ENCODE measurements at places on chromosomes 16 and 17.

DNA sequence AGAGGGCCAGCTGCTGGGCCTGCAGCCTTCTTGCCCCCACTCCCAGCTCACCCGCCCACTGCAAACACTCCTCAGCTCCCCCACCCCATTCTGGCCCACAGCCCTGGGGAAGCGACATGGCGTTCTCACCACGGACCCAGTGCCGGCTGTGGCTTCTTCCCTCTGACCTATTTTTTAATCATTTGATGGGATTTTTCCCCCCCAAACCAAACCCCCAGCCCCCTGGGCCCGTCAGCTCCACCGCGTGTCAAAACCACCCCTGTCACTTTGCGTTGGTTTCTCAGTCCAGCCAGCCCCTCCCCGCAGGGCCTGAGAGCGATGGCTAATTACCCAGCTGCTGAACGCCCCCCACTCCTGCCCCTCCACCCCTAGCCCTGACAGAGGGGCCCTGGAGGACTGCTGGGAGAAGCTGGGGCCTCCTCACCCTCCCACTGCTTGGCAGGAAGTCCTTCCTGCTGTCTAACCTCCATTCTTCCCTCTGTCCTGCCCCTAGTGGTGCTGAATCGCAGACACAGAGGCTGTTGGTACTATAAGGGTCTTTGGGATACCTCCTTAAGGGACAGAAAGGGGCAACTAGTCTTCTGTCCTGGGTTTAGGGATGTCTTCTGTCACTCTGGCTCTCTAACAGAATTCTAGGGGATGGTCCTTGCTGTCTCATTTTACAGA lies 7.5 kb upstream of the TBX21 start:
- DNase-seq: no peak

GRCh38 chr16:85381738-85382592 lies 231.2 kb upstream of the GSE1 start:
- no peak for DNase-seq

GRCh38 chr17:66678061-66678460 lies 156.9 kb upstream of the CACNG5 start:
- DNase-seq: no peak

GRCh38 chr16:3863587-3863986 lies 16.9 kb downstream of the CREBBP start:
- no peak for DNase-seq

DNA sequence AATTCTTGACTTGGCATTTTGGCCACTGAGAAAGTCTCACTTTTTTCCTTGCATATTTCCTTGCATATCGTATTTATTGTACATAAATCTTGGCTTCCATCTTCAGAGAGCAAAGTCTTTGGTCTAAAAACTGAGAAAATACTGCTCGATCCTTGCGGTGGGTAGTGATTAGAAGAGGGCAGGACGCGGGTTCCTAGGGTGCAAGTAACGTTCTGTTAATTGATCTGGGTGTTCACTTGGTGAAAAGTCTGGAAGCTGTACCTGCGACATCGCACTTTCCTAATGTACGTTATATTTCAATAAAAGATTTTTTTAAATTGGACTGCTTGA lies 758 bp upstream of the UBALD2 start:
- DNase-seq: no peak

DNA sequence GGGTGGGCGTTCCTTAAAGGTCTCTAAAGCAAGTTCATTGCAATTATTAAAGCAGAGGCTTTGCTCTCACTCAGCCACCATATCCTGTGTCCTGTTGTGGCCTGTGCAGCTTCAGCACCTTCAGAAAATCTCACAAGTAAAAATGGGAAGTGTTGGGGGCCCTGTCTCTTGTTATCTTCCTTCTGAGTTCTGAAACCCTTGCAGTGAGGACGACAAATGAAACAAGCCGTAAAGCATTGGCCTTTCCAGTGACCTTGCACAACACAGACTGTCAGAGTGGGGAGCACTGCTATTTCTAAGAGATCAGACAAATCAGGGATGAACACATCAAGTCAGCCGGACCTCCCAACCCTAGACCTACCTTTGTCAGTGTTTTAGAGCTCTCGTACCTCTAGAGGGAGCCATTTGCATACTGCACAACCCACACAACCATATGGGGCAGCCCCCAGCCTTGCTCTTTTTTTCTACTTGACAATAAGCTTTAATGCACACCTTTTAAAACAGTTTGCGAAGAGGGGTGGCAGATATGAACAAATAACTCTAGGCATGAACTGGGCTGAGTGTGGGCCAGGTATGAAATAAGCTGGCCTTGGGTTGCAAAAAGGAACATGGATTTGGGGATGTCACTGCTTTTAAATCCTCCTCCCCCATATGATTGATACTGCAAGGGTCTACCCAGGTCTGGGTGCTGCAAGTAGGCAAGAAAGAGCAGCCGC lies 89.8 kb downstream of the KATNIP start:
- DNase-seq: no peak

DNA sequence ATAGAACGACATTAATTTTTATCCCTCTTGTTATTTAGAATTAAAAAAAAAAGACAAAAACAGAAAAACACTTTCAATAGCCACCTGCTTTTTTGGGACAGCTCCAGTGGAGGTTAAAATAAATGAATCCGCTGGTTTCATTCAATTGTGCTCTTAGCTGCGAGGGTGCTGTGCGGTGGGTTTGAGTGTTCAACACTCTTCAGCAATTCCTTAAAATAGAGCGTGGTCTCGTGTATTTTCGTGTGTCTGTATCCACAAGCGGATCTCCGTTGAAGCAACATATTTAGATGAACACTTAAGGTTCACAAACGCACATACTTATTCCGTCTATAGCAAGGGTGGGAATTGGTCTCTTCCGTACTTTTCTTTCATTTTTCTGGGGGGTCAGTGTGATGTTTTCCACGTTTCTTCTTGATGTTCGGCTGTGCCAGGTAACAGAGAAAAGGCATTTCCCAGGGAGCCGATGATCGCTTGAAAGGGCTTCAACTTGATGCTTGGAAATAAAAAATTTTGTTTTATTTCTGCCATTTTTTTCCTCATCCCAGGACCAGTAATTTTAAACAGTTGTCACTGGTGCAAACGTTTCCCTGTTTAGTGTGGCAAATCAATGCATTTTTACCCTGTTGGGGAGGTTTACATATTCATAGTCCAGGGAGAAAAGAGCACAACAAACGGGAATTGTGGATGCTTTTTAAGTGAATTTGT lies 297.9 kb downstream of the IRF8 start:
- no peak for DNase-seq

GRCh38 chr16:6857575-6857974 lies 475.1 kb upstream of the RBFOX1 start:
- no peak for DNase-seq

Measured in stimulated activated CD4-positive, alpha-beta T cell treated with anti-CD3 and anti-CD28 coated beads, TNF-alpha, amount 100 ng/mL, for 4 hours (primary cell).